Spinal cord (tissue), 10 donors: ENCODE measurements at places on chromosomes 1 and 21.

GRCh38 chr1:159338018-159338417 lies 35.9 kb downstream of the FCER1A start:
- DNase-seq = no peak

DNA sequence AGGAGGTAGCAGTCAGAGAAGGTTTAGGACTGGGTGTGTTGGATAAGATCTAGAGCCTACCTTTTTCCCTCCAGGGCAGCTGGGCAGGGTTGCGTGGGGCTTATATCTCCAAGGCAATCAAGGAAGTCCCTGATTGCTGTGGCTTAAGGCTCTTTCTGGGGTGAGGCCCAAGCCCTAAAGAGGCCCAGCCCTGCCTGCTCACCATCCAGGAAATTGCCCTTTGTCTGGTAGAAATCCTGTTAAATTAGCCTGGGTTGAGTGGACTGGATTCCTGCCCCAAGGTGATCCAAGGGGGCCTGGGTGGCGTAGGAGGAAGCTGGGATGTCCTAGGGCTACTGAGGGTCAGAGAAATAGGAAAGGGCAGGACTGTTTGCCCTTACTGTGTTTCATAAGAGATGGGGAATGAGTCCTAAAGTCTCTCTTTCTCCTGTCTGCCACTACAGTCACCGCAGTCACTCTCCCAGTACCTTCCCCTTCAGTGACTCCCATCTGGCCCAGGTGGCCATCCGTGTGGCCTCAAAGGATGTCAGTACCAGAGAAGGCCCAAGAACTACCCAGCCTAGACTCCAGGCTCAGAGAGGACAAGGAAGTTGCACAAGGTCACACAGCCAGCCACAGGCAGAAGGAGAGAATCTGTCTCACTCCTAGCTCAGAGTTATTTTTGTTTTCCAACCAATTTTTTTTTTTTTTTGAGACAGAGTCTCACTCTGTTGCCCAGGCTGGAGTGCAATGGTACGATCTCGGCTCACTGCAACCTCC lies 25.8 kb downstream of the MFSD2A start:
- no peak for DNase-seq

- DNase-seq = no peak
Observed at GRCh38 chr1:190633488-190633887, 155.8 kb upstream of the BRINP3 start.

GRCh38 chr1:119648620-119649004 lies 546 bp upstream of the ZNF697 start:
- no peak for DNase-seq

GRCh38 chr1:15707239-15707925 lies 23.3 kb downstream of the PLEKHM2 start:
- no peak for DNase-seq

GRCh38 chr1:170560681-170561285 lies 28.8 kb downstream of the GORAB start:
- no peak for DNase-seq

DNA sequence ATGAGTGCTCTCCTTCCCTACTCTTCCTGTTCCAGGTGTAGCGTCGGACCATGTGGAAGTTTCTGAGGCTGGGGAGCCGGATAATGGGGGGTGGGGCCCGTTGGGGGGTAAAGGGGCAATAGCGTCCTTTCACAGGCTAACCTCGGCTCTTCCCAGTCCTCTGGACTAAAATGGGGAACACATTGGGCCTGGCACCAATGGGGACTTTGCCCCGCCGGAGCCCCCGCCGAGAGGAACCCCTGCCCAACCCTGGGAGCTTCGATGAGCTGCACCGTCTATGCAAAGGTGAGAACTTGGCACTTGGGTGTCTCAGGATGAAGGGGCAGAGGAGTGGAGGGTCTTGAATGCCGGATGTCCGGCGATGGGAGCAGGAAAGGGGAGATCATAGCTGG lies 456 bp downstream of the TOMM40L start:
- no peak for DNase-seq

DNA sequence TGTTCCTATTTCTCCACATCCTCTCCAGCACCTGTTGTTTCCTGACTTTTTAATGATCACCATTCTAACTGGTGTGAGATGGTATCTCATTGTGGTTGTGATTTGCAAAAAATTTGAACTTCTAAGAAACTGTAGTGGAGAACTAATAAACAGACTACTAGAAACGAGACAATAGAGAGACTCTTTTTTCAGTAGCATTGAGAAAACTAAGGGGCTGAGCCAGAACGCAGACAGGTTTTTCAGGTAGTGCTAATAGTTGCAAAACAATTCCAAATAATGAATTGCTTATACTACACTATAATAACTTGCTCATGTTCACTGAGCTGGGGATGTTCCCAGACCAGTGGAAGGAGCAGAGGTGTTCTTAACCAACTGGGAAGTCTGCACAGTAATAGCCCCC lies 98.8 kb upstream of the DPH5 start:
- DNase-seq = no peak

GRCh38 chr1:77378723-77379535 lies 97.1 kb downstream of the AK5 start:
- DNase-seq = peak; percentile 43

DNA sequence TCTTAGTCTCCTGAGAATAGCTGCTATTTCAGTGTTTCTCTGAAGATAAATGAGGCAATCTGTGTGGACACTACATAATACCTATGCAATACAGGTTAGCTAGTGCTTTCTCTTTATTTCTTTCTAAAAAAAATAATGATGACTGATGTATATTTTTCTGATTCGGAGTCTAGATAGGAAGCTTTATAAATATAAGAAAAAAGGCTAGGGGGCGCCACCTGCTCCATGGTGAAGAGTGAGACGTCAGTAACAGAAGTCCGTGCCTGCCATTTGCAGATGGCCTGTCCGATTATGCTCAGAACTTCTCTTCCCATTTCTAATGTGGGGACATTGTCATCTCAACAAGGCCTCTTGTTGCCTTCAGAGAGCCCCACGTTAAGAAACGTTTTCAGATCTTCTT lies 26.4 kb downstream of the QSOX1 start:
- peak; percentile 64 for DNase-seq

- no peak for DNase-seq
Observed at GRCh38 chr1:186218654-186219352, 156.2 kb downstream of the TPR start.

DNA sequence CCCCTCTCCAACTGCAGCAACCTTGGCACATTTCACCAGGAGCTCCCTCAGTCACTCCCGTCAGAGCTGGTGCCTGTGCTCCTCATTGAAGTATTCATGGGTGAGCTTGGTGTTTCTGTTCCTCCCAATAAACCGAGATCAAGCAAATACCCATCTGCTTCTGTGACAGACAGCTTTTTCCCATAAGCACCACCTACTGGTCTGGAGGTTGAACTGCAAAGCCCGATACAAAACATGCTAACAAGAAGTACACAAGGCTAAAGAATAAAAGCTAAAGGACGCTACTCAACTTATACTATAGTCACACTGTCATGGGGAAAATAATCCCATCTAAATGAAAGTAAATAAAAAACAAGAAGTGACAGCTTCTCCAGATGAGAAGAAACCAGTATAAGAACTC lies 111.9 kb upstream of the C21orf91 start:
- no peak for DNase-seq

GRCh38 chr1:166189126-166189525 lies 22.3 kb upstream of the FAM78B start:
- DNase-seq = no peak

- no peak for DNase-seq
Observed at GRCh38 chr1:213761845-213762407, 225.8 kb upstream of the PROX1 start.

- no peak for DNase-seq
Observed at GRCh38 chr1:201134405-201134804, 7.4 kb upstream of the ASCL5 start.

DNA sequence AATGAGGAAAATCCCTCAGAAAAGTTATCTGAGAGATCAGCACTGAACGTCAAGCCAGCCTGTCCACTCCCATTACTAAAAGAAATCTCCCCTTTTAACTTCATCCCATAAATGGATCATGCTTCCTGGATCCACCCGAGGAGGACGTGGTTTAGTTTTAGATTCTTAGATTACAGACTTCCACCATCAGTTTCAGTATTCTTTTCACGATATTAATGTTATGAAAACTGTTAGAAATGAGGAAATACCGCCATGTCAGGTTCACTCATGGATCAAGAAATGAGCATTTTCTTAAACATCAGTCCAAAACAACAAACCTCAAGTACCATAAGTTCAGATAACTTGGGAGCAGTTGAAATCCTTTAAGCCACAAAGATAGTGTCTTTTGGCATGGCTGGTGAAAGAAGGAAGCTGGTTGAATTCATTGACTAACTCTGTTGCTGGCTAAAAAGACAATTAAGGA lies 49.8 kb downstream of the NFIA start:
- DNase-seq = no peak

GRCh38 chr1:16122916-16123315 lies 33.0 kb downstream of the EPHA2 start:
- no peak for DNase-seq

DNA sequence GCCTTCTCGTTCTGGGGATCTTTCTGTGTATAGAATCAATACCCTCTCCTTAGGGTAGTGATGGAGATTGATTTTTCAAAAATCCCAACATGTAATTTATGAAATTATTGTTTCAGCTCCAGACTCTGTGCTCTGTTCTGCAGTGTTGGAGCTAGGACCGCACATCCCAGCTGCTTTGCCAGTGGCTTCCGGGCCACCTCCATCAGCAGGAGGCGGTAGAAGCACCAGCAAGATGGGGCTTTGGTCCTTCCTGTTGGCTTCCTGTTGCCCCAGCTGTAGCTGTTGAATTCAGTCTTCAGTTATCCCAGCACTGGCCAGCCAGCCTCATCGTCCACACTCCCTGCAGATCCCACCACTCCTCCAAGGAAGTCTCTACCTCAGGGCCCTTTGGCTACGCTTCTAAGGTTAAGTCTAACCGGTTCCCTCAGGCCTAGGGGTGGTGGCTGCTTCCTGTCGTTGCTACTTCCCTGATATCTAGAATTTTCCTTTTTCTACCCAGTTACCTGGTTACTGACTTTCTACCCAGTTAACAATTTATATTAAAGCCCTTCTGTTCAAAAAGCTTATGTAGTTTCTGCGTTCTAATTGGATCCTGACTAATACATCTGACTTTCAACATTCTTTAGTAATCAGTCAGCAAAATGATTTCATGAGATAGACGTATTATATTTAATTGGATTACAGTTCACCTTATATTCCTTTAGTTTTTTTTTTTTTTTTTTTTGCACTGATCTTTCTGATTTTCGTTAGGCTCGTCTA lies 24.6 kb downstream of the GALNT2 start:
- no peak for DNase-seq

DNA sequence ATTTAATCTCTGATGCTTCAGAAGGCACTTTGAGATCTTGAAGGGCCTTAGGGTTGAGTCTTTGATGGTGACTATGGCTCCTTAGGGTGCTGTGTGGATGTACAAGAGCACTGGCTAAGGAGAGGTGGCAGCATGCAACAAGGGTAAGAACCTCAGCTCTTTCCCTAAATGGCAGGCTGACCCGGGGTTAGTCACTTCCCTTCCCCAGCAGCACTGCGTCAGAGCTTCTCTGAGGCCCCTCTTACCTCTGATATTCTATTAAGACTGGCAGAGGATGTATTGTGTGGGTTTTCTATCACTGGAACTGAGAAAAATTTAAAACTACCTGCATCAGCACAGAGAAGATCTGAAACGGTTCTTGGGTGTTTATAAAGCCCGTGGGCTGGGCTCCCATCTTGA lies 11.8 kb downstream of the C1orf116 start:
- no peak for DNase-seq

- no peak for DNase-seq
Observed at GRCh38 chr1:29975036-29975694, 738.8 kb downstream of the PTPRU start.

GRCh38 chr1:15290382-15290781 lies 43.4 kb downstream of the FHAD1 start:
- DNase-seq = no peak

DNA sequence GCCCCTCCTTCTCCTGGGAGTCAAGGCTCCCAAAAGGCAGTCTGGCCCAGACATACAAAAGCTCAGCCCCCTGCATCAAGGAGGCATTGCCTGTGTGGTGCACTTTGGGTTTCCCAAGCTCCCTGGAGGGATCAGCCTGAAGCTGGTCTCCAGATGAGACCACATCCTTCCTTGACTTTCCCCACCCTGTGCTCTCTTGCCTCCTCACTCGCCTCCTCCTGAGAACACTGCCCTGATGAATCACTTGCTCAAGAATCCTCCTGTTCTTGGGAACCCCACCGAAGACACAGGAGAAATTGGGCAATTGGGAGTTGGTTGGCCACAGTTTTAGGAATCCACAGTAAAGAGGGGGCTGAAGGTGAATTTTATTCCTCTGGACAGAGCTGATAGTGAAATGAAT lies 34.8 kb upstream of the LYST start:
- no peak for DNase-seq
